AG10803 (cell line): ENCODE measurements at places on chromosomes 13 and 19.

- DNase-seq: peak; percentile 54
Observed at GRCh38 chr13:38350114-38350617, 515 bp downstream of the UFM1 start.

GRCh38 chr19:48962849-48963165, 2.3 kb upstream of the FTL start:
- DNase-seq: no peak

DNA sequence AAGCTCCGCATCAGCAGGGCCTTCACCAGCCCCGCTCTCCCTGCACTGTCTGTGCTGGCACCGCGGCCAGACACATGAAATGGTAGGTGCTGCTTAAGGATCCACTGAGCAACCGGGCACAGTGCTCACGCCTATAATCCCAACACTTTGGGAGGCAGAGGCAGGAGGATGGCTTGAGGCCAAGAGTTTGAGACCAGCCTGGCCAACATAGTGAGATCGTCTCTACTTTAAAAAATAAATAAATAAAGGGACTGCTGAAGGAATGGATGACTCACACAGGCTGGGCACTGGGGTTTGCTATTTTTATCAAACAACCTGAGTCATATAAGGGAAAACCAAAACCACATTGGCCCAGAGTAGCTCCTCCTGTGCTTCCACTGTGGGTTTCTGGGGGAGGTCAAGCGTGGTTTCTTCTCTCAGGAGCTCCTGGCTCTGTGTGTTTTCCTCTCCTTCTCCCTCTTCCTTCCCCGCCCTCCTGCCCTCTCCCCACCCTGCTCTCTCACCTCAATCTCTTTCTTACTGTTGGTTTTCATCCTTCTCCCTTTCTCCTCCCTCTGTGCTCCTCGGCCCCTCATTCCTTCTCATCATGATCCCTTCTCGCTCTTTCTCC, 21.3 kb downstream of the VRK3 start:
- DNase-seq: peak; percentile 96

- DNase-seq: no peak
Observed at GRCh38 chr19:4113398-4114088, 10.4 kb downstream of the MAP2K2 start.

DNA sequence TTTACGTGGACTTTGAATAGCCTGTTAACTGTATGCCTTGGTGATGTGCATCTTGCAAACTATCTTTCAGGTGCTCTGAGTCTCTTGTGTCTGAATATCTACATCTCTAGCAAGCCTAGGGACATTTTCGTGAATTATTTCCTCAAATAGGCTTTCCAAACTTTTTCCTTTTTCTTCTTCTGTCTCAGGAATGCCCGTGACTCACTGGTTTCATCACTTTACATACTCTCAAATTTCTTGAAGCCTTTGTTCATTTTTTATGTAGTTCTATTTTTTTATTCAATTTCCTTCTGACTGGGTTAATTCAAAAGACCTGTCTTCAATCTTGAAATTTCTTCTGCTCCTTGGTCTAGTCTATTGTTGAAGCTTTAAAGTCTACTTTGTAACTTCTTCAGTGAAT, 332.2 kb downstream of the OXGR1 start:
- no peak for DNase-seq

DNA sequence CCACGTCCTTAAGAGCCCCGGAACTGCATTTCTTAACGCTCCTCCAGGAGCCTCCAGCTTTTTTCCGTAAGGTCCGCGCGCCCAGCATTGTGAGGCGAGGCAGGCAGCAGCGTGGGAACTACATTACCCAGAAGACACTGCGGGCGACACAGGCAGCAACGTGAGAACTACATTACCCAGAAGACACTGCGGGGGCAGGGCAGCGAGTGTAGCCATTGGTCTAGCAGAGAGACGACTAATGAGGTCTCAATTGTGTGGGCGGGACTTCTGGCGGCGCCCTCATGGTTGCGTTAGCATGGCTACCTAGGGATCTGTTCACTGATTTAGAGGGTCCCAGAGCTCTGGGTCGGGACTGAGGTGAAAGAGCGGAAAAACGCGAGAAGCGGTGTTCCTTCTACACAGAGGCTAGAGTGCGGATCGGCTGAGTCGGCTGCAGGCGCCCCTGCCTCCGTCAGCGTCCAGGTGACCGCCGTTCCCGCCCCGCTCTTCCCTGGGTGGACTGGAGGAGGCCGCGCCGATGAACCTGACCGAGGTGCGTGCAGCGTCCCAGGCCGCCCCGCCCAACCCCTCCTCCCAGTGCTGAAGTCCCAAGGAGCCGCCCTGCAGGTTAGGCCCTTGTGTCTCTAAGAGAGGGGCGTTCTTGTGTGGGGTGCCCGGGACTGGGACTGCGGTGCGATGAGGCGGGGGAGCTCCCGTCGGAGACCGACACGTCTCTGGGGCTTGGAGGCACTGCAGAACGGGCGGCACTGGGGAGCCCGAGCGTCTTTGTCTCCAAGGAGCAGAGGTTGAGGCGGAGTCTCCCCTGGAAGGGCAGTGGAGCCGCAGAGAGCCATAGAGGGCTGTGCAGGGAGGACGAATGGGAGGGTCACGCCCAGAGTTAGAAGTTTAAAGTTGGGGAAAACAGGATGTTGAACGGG, at the start of gene ZNF749:
Gene ZNF749, plus strand, starts transcription at position 264 of the 917 bp plus-strand sequence. Its CDS starts 254 bp downstream, at position 518.
- peak; percentile 97 for DNase-seq

DNA sequence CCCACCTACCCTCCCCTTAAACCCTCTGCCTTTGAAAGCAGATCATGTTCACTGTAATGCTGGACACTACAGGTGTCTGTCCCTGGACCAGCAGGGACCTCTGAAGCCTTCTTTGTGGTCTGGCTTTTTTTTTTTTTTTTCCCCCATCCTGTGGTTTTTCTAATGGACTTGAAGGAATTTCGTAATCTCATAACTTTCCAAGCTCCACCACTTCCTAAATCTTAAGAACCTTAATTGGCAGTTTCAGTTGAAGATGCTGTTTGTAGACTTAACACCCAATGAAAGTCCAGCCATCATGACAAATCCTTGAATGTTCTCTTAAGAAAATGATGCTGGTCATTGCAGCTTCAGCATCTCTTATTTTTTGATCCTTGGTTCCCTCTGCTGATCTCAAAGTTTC, 45.0 kb upstream of the LRCH1 start:
- peak; percentile 29 for DNase-seq

DNA sequence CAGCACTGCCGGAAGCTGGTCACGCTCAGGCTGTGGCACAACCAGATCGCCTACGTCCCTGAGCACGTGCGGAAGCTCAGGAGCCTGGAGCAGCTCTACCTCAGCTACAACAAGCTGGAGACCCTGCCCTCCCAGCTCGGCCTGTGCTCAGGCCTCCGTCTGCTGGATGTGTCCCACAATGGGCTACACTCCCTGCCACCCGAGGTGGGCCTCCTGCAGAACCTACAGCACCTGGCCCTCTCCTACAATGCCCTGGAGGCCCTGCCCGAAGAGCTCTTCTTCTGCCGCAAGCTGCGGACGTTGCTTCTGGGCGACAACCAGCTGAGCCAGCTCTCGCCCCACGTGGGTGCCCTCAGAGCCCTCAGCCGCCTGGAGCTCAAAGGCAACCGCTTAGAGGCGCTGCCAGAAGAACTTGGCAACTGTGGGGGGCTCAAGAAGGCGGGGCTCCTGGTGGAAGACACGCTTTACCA, 3.2 kb upstream of the MAP2K7 start:
- DNase-seq: no peak

DNA sequence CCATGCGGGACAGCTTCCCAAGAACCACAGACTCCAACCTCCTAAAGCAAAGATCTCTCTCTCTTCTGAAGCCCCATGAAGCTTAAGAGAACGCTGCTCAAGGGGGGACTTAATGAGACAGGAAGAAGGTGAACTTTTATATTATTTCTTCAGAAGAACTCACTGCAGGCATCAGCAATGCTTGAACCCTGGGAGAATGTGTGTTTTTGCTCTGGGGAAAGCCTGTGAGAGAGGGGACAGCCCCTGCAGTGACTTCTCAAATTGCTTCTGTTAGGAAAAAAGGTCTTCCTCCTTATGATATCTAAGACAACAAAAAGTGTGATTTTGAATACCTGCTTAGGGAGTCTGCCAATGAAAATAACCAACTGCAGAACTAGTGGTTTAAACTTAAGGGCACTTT, 23.0 kb downstream of the GJA3 start:
- DNase-seq: no peak

- peak; percentile 75 for DNase-seq
Observed at GRCh38 chr13:90447734-90448101, 899.8 kb upstream of the MIR17HG start.

GRCh38 chr13:114008964-114009589, 35.2 kb upstream of the C13orf46 start:
- no peak for DNase-seq

- DNase-seq: no peak
Observed at GRCh38 chr19:18499055-18499775, 22.7 kb downstream of the ELL start.

GRCh38 chr13:78194904-78195639, 276.4 kb upstream of the EDNRB start:
- DNase-seq: peak; percentile 16

- peak; percentile 66 for DNase-seq
Observed at GRCh38 chr19:8462571-8462970, 17.8 kb downstream of the HNRNPM start.

DNA sequence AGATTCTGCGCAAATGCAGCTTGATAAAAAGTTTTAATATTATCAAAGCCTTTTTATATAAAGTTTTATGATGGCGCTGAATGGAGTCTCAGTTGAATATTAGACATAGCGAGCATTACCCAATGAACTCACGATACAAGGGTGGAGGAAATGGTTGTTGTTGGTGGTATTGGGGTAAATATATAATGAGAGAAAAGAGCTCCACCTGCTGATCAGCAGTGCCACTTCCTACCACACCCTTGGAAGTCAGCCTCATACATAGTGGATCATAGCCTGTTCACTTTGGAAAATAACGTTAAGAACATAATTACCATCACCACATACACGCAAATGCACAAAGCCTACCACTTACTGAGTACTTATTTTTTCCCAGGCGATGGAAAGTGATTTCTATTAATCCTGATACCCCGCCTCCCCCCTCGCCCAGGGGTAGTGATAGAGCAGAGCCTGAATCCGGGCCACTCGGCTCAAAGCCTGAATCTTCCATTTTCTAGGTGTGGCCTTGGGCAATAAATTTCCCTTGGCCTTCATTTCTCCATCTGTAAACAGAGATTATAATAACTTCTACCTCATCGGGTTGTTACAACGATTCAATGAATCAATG, 358.3 kb downstream of the KLF5 start:
- peak; percentile 4 for DNase-seq

DNA sequence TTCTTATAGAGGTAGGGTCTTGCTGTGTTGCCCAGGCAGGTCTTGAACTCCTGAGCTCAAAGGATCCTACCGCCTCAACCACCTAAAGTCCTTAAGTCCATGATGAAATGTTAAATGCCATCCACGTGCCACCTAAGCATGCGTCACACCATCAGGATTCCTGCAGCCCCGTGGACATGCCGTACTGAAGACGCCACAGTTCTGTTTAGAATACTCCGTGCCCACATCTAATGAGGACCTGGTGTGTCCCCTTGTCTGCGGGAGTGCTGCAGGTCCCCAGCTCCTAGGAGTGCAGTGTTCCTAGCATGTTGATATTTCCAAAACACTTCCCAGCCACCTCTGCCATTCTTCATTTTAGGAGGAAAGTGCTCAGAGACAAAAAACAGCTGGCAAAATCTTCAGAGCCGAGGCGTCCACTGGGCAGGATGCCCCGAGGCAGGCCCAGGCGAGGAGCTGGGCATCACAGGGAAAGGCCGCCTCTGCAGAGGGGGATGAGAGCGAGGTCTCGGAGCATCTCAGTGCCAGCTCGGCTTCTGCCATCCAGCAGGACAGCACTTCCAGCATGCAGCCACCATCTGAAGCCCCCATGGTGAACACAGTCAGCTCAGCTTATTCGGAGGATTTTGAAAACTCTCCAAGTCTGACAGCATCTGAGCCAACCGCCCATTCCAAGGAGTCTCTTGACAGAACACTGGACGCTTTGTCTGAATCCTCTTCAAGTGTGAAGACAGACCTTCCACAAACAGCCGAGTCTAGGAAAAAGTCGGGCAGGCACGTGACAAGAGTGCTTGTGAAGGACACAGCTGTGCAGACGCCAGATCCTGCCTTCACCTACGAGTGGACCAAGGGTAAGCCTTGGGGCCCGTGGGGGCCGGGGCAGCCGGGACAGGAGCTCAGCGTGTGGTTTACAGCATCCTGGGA, 13.2 kb downstream of the C19orf44 start:
- peak; percentile 12 for DNase-seq

DNA sequence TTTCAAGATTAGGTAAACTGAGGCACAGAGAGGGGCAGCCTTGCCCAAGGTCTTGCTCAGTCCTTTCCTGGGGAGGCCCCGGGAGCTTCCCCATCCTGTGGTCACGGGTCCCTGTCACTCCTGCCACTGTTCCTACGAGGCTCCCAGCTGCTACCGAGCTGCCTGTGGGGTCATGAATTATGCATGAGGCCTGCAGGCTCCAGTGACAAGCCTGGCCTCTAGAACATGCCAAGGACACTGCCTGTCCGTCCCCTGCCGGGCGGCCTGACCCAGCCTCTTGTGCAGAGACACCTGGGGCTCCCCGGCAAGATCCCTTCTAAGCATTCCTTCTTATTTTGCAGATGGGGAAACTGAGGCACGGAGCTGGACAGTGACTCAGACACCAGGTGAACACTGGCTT, 2.7 kb downstream of the FCHO1 start:
- no peak for DNase-seq

DNA sequence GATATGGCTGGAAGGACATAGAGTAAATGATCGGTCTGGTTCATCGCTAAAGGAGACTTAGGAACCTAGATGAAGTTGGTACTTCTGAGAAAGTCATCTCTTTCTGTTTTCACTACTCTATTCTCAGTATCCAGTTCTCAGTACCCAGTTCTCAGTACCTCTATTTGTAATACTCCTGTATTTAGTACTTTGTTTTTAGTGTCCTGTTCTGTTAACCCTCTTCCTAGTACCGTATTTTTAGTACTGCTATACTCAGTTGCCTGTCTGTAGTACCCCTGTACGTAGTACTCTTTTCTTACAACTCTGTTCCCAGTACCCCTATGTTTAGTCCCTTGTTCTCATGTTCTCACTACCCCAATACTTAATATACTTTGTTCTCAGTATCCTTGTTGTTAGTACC, 1.2 kb downstream of the RFXAP start:
- no peak for DNase-seq

- DNase-seq: no peak
Observed at GRCh38 chr13:111232191-111232590, 88.3 kb upstream of the TEX29 start.

DNA sequence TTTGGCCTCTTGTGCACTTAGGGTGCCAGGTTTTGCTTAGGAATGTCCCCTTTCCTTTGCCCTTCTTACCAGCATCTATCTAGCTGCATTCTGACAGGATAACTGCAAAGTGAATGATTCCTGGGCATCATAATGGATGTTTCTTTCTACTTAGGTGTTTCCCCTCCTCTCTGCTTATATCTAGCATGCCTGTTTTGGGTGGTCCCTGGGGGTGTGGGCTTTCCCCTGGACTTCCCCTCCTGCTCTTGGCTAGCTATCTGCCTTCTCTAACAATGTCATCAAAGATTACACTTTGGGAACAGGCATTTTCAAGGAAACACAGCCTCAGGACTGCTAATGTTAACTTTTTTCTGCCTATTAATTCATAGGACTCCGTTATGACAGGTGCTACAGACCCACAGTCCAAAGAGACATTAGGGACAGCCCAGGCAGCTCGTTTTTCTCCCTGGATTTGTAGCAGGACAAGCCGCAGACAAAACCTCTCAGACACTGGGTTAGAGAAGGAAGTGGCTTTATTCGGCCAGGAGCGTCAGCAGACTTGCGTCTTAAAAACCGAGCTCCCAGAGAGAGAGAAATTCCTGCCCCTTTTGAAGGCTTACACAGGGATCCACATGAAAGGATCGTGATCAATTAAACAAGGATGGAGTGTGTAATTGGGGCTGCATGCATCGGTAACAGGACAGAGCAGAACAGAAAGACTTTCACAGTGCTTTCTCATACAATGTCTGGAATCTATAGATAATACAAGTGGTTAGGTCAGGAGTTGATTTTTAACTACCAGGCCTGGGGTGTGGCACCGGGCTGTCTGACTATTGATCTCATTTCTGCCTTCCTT, 17.3 kb downstream of the ZNF700 start:
- DNase-seq: no peak
